CD4-positive, alpha-beta T cell treated with Interleukin-17A for 4 hours (primary cell): ENCODE measurements at places on chromosomes 7 and 10.

DNA sequence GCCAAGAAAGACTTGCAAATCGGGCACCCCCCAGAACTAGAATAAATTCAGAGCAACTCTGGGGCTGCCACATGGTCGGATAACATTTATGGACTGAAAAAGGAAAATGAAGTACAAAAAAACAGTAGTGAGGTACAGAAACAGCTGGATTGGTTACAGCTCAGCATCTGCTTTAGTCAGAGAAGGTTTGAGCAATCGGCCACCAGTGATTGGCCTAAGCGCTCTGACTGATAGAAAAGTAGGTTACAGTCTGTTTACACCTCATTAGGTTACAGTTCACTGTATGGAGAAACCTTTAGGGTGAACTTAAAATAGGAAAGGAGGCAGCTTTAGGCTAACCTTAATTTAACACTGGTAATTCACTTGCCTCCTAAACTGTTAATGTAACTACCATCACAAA is 102.0 kb upstream of the DKK1 start:
- DNase-seq, result no peak

DNA sequence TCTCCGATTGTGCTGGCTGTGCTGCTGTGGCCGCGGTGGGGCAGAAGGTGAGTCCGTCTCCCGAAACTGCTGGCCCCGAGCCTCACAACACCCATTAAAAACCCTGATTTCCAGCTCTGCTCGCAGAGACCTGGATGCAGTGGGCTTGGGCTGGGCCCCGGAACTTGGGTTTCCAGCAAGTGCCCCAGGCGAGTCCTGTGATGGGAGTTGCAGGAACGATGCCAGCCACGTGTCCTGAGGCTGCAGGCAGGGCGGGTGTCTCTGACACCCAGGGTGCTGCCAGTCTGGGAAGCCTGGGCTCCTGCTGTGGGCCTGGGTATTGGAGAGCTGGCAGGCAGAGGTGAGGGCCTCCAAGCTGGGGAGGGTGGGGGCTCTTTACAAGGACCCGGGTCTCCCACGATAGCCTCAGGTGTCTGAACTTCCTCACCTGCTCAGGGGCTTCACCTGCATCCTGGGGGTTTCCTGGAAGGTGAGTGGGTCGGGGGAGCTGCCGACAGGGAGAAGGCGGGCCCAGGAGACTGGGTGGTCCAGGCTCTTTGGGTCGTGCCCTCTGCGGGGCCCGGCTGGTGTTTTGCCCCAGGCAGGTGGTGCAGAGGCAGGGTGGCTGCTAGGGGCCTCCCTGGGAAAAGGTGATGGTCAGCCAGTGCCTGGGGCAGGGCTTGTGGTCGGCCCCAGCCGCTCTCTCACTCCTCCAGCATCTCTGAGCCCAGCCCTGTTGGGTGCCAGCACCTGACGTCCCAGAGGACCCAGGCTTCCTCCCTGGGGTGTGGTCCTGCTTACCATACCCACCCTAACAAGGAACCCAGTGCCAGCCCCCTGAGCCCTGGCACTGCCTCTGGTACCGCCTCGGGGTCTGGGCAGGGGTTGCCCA is 180.3 kb downstream of the DNAJB6 start:
- DNase-seq, result no peak

DNA sequence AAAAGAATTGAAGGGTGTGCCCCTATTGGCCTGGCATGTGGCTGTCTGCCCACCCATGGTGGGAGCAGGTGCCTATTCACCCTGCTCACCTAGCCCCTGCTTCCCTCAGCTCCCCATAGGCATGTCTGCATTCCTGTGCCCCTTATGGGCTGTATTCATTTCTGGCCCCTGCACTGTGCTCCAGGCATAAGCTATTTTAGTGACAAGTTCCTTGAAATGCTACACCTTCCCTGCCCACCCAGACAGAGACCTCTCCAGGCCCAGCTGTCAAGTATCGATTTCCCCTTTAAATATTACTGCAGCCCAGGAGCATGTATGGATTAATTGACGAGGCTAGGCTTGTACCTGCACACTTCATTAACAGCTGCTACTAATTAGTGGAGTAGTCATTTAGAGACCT is 235.4 kb downstream of the RPS24 start:
- DNase-seq, result no peak

DNA sequence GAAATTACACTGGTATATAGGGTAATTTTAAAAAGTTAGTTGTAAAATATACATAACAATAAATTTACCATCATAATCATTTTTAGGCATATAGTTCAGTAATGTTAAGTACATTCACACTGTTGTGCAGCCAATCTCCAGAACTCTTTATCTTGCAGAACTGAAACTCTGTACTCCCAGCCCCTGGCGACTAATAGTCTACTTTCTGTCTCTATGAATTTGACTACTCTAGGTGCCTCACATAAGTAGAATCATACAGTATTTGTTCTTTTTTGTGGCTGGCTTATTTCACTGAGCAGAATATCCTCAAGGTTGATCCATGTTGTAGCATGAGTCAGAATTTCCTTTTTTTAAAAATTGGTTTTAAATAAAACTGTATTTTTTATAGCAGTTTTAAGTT is 41.4 kb downstream of the NRF1 start:
- no peak for DNase-seq

DNA sequence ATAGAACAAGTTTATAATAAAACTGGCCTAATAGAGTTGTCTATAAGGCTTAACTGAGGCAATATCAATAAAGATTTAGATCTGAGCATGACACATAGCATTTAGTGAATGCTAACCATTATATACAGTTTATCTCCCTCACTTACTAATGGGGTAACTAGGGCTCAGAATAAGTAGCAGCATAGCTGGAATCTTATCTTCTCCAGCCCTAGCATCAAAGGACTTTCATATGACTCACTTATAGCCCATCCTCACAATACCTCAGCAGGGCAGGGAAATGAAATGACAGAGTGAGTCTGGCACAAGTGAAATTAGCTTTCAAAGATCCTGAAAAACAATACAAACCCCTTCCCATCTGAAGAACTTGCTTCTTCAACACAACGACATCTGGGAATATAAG is 362.9 kb downstream of the KIF20B start:
- DNase-seq, result no peak

DNA sequence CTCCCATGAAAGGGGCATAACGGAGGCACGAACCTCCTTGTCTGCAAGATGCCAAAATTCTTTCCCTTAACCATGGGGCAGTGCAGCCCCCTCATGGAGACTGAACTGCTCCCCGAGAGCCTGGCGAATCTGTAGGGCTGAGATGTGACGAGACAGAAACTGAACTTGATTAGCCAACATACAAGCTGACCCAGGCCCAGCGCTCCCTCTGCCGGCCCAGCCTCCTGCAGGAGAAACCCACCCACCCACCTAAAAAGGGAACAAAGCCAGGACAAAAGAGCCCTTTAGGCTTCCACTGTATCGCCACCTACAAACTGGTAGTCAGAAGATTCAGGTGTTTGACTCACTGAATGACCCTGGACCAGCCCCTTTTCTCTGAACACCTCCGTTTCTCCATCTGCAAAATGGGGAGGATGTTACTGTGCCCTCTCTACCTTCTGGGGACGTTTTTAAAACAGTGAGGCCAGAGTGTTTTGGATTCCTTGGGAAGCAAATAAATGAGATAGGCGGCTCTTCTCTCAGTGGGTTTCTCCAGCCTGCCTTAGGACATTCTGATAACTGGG is 58.4 kb downstream of the C10orf105 start:
- DNase-seq, result no peak

DNA sequence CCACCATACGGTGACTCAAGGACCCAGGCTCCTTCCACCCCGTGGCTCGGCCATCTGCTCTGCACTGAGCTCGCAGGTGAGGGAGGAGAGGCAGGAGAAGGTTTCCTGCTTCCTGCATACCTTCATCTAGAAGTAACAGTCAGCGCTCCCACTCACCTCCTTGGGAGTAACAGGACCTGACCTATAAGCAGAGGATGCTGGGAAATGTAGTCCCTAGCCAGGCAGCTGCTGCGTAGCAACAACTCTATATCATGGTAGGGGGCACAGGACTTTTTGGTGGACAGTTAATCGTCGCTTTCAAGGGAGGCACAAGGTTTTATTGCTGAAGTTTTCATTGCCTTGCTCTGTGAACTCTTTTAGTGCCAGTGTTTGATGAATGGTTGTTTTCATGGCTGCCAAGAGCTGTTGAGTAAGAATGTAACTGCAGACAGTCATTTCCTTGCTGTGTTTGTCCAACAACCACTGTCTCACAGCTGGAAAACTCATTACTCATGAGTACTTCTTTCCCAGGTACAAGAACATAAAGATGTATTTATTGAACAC is 10.2 kb upstream of the ZFYVE27 start:
- no peak for DNase-seq

- DNase-seq, result no peak
These were observed 965 bp upstream of the PROSER2 start for GRCh38 chr10:11822026-11822756.

DNA sequence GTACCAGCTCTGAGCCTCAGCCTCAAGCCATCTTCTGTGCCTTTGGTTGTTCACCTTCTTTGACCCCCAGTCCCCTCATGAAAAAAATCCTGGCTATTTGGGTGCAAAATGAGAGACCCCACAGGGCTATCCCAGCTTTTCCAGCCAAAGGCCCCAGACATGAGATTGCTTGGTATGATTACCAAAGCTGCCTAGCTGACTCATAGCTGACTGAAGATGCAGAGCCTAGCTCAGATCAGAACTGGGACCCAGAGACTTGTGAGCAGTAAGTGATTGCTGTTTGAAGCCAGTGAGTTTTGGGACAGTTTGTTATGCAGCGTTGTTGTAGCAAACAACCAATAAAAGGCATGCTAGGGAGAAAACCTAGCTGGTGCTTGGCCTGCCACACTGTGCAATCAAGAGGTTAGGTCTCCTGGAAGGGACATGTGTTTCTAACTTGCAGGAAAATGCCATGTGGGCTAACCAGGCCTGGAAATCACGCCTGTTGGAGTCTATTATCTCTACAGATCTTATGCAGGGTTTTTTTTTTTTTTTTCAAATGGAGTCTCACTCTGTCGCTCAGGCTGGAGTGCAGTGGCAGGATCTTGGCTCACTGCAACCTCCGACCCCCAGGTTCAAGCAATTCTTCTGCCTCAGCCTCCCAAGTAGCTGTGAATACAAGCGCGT is 48.0 kb upstream of the DAGLB start:
- no peak for DNase-seq

DNA sequence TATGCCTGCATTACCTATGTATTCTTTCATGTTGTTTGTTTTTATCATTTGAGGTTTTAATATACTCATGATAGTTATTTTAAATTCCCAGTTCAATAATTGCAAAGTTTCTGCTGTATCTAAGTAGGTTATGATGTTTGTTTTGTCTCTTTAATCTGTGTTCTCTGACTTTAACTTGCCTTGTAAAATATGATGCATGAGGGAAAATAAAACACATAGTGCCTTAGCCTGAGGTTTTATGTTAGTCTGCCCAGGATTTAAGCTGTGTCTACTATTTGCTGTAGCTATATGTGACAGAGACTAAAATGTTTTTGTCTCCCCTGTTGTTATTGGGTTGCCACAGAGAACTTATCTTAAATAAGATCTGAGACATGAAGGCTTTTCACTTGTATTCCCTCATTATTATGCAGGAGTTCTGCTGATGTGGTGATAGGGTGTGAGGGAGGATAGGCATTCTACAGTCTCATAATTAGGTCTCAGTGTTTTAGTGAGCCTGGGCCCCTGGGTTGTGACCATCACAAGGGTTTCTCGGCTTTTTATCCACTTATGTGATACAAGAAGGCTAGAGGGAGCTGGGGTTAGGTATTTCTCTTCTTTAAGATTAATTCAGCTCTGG is 582.5 kb downstream of the CNTNAP2 start:
- DNase-seq, result no peak

- DNase-seq, result no peak
These were observed 116.3 kb downstream of the ABLIM1 start for GRCh38 chr10:114541797-114542160.

- no peak for DNase-seq
These were observed 73.5 kb downstream of the DNAJB9 start for GRCh38 chr7:108643136-108643535.

DNA sequence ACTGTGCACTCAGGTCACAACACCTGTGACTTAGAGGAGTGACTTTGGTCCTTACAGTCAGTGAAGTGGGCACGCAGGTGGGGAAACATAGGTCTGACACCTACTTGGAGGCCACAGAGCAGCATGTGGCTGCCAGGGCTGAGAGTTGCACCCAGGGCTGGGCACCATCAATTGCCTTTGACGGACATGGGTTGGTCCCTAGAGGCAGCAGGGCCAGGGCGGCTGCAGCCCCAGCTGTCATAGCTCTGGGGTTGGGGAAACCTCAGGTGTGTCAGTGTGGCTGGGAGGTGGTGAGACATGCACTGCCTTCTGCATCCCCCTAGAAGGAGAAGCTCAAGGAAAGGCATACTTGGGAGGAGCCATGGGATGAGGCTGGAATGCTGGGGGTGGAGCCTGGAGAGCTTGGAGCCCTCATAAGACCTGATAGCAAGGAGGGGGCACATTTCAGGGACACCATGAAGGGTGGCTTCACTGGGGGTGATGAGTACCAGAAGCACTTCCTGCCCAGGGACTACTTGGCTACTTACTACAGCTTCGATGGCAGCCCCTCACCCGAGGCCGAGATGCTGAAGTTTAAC is at the start of gene INMT:
Gene INMT (plus strand): TSS at position 440 of the 578 bp plus-strand sequence. CDS start 16 bp downstream, at position 456.
- DNase-seq, result no peak

DNA sequence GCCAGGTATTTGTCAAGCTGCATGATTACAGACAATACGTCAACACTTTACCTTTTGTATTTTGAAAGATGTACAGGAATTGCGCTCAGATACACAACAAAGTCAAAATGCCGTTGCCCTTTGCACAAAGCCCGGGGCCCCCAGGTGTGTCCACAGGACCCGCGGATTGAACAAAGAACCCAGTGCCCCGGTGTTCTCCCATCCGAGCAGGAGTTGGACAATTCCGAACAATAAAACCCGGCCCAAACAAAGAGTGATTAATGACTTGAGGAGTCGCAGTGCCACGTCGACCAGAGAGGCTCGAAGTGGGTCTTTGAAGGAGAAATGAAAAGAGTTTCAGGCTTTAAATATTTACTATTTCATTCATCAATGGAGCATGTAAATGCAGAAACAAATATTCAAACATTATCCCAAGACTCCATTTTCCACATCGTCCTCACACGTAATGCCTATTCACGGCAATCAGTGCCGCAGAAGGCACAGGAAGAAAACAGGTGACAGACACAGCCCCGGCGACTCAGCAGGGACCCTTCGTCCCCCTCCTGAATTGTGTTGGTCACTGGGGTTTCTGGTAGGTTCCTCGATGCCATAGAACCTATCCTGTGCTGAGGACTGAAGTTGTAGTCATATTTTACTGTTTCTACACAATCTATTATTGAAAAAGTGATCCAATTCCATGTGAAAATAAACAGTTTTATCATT is 70.9 kb upstream of the MGMT start:
- DNase-seq, result no peak
